ENCODE measurements at places on chromosomes 7 and 10. TPM values are rescaled to one million over a fixed set of nuclear protein-coding genes. Genes with fewer than 3 reads are reported as not detected.

- no peaks in the 10 kb centered on the region for H3K36me3 ChIP-seq
- no peak overlapping the region for H3K27ac ChIP-seq
- H3K27me3 ChIP-seq = no peaks in the 10 kb centered on the region
- no peak overlapping the region for H3K4me3 ChIP-seq
These were observed 5.3 kb downstream of the SH3PXD2A start for GRCh38 chr10:103849880-103850571.

C10orf53 gene
- 0.11 TPM for total RNA-seq

CELF2 gene
- 51.3 TPM for total RNA-seq

- no peak overlapping the region for H3K27ac ChIP-seq
- no peaks in the 10 kb centered on the region for H3K4me1 ChIP-seq
- H3K36me3 ChIP-seq = no peaks in the 10 kb centered on the region
- H3K27me3 ChIP-seq = no peaks in the 10 kb centered on the region
These were observed 38.0 kb downstream of the DRGX start for GRCh38 chr10:49357910-49358309.

- no peaks in the 10 kb centered on the region for H3K36me3 ChIP-seq
- no peak for DNase-seq
- no peaks in the 10 kb centered on the region for H3K27me3 ChIP-seq
These were observed 13.1 kb downstream of the RPA3 start for GRCh38 chr7:7705318-7705717.

DNA sequence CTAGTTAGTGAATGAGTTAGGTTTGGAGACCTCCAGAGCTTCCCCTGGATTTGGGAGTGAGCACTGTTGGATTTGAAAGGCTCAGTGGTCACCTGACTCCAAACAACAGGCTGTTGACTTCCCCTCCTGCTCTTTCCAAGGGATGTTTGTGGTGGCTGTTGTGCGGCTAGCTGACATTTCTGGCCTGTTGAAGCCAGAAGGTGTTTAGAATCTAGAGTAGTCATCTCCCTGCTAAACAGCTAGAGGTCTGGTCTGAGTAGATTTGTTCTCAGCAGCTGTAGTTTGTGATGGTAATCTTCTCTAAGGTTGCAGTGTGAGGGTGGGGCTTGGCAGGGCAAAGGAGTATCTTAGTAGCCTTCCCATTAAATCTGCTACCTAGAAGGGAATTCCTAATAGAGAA lies 30.1 kb downstream of the BPGM start:
- no peaks in the 10 kb centered on the region for H3K36me3 ChIP-seq
- DNase-seq = no peak
- H3K4me3 ChIP-seq = no peak overlapping the region
- H3K4me1 ChIP-seq = peaks cover 3% of the 10 kb centered on the region

NPFFR1 gene
- total RNA-seq = not detected
